ELR (cell line): ENCODE measurements at places on chromosomes 16 and 17.

DNA sequence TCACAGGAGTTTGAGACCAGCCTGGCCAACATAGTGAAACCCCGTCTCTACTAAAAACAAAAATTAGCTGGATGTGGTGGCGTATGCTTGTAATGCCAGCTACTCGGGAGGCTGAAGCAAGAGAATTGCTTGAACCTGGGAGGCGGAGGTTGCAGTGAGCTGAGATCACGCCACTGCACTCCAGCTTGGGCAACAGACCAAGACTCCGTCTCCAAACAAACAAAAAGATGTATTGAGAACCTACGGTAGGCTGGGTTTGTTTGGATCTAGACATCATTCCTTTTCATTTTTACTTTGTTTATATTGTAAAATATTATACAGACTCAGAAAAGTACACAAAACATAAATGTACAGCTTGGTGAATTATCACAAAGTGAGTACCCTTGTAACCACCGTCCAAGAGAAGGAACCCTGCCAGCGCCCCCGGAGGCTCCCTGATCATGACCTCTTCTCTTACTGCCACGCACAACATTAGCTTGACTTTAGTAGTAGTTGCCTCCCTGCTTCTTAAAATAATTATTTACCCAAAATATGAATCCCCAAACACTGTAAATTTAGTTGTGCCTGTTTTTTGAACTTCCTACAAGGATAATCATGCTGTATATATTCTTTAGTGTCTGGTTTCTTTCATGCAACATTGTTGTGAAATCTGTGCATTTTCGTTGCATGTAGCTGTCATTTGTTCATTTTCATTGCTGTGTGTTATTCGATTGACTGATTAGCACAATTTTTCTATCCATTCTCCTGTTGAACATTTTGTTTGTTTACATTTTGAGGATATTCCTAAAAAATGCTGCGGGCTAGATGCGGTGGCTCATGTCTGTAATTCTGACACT lies 56.5 kb downstream of the KSR1 start:
- DNase-seq = no peak

DNA sequence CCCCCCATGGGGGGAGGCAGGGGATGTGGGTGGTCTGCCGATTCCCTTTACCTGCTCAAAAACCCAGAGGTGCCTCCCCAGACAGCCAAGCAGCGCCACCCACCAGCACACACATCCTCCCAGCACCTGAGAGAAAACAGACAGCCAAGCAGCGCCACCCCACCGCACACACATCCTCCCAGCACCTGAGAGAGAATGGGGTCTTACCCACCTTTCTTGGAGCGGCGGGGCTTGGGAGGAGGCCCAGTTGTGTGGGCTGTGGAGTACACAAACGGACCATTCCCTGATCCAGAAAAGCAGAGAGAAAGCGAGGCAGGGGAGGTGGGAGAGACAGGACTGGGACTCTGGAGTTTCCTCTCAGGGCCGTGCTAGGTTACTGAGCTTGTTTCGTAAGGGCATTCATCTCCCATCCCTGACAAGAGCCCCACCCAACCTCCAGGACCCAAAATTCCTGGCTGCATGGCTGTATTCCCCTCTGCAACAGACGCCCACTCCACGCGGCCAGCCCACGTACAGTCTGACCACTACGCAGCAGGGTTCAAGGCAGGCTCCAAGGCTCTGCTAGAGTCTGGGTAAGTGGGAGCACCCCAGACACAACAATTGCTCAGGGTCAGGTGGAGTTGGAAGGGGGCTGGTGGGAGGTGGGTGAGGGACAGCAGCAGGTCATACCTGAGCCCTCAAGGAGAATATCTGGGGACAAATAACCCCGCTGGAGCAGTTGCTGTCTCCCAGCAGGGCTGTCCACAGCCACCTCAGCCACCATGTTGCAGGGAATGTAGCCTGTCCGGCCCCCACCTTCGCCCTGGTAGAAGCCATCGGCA lies 22.3 kb downstream of the TSPOAP1 start:
- DNase-seq = no peak

DNA sequence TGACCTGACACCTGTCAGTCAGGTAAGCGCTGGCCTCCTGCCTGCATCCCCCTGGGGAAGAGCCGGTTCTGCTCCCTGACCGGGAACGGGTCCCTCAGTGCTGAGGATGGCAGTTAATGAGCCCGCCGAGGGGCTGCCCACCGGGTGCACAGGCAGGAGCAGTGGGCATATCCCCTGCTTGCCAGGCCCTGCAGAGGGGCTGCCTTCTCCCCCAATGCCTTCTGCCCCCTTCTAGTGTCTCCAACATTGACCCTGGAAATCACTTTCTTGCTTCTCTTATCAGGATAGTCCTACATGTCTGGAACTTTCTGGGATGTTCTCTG lies 388.5 kb downstream of the SEC14L1 start:
- no peak for DNase-seq

DNA sequence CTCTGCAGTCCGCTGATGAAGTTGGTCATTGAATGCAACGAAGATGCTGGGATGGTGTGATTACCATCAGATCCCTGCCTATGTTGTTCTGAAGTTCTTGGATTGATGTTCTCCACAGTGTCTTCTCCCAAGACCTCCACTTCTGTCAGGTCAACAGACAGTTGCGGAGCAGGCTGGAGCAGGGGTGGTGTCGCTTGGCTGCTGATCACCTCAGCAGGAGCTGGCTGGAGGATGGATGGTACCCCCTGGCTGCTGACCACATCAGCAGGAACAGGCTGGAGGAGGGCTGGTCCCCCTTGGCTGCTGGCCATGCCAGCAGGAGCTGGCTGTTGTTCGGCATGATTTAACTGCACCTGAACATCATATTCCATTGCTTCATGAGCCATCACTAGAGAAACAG lies 5.6 kb downstream of the RFWD3 start:
- DNase-seq = no peak

DNA sequence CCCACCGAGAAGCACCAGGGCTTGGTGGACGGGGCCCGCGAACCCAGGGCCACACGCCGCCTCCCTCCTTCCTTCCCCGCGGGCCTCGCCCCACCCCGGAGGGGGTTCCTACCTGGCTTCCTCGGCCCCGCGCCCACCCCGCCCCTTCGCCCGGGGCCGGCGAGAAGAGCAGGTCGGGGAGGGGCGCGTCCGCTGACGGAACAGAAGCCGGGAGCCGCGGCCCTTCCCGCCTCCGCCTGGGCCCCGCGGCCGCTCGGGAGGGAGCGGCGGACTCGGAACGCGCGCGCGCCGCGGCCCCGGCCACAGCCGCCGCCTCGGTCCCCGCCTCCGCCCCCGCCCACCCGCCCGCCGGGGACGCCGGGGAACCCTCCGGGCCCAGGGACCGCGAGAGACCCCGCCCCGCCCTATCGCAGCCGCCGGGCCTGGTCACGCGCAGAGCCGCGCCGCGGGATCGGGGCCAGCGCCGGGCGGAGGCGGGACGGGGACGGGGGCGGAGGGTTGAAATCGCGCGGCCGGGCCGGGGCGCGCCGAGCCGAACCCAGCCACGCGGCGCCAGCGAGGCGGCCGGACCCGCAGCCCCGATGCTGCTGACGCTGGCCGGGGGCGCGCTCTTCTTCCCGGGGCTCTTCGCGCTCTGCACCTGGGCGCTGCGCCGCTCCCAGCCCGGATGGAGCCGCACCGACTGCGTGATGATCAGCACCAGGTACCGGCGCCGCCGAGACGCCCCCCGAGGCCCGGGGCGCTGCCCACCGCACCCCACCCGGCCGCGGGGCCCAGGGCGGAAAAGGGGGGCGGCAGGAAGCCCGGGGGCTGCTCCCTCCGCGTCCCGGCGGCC lies at the start of gene TLCD3A:
TLCD3A (plus strand) TSS at position 530 of the 835 bp plus-strand sequence; CDS start at position 582, 52 bp downstream.
- peak; percentile 75 for DNase-seq

GRCh38 chr17:56358651-56359050 lies 205.4 kb downstream of the ANKFN1 start:
- DNase-seq = peak; percentile 68

- no peak for DNase-seq
Measured at GRCh38 chr17:81481073-81481799, 31.4 kb downstream of the ACTG1 start.

- no peak for DNase-seq
Measured at GRCh38 chr17:9536061-9536460, 39.6 kb downstream of the STX8 start.

GRCh38 chr17:34562387-34562786 lies 17.0 kb upstream of the TMEM132E start:
- DNase-seq = peak; percentile 26

GRCh38 chr16:19210280-19210924 lies 42.4 kb downstream of the SYT17 start:
- DNase-seq = peak; percentile 55

DNA sequence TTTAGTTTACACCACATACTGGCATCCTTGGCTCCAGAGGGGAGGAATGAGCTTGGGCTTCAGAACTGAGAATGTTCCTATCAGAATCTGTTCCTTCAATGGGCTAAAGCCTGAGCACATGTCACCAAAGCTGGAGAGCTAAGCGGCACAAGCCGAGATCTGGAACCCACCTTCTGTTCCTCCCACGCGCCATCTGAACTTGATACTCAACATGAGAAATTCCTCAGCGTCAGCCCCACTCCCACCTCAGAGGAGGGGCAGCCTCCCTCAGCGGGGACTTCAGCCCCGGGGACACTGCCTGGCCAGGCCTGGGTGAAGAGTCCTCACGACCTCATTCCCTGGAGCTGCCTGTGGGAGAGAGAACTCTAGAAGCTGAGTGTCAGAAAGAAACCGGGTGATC lies 22.8 kb upstream of the SLC47A1 start:
- no peak for DNase-seq

GRCh38 chr16:70777973-70778406 lies 23.0 kb downstream of the VAC14 start:
- peak; percentile 30 for DNase-seq

DNA sequence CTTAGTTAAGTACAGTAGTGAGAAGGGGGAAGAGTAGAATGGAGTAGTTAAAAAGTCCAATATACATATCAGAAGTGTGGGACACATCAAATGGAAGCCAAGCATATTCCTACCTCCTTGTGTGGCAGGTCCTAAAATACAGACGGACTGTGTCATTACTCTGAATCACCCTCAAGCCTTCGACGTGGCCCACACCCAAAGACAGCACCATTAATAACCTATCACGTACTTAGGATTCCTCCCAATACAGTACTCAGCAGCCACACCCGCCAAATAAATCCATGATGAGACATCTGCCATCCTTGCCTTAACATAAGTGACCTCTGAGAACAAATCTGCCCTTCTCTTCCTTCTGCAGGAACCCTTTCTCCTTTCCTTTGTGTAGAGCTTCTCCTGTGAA lies 38.9 kb downstream of the UBE2G1 start:
- DNase-seq = peak; percentile 94

- no peak for DNase-seq
Measured at GRCh38 chr16:11372073-11372828, 27.0 kb downstream of the RMI2 start.

- no peak for DNase-seq
Measured at GRCh38 chr16:89600956-89601355, 12.5 kb upstream of the DPEP1 start.

DNA sequence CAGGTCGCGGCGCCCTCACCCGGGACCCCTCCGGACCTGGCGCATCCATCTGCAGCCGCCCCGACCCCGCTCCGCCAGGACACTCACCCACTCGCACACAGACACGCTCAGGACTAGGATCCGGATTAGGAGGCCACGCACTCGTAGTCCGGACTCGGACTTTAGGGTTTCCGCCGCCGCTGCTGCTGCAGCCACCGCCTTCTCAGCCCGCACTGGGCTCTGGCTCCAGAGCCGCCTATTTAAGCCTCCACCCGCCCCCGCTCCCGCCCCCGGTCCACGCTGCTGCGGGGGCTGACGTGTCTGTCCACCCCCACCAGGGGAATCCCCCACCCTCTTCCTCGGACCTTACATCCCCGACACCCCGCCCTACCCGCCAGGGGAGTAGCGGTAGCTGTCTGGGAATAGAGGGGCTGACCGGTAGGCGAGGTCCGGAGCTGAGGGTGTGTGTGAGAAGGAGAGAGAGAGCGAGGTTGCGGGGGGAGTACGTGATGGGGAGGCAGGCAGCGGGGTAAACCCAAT lies at the start of gene RRAD:
RRAD (minus strand) TSS at position 214 of the 519 bp plus-strand sequence. CDS start 356 bp downstream, outside the sequence.
- DNase-seq = peak; percentile 56

GRCh38 chr16:14527411-14528044 lies 102.5 kb downstream of the PARN start:
- DNase-seq = no peak

DNA sequence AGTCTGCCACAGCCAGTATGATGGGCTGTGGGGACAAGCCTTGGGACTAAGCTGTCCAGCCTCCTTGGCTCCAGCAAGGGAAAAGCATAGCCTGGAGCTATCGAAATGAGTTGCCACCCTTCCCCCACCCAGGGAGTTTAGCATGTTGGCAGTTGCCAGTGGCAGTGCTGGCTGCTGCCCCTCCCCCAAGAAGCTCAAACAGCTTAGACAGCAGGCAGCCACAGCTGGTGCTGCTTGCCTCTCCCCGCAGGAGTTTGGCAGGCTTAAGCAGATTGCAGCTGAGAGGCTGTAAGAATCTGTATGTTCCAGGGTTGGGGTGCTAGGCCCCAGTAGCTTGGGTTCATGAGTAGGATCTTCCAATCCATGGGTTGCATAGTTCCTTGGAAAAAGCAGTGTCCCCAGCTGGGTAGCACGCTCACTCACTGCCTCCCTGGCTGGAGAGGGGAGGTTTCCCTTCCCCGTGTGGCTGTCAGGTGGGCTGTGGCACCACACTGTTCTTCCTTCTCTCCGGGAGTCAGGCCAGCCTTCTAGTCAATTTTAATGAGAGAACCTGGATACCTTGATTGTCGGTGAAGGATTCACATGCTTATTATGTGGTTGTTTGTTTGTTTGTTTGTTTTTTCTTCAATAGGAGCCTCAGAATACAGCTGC lies 506.1 kb downstream of the CDH11 start:
- no peak for DNase-seq

DNA sequence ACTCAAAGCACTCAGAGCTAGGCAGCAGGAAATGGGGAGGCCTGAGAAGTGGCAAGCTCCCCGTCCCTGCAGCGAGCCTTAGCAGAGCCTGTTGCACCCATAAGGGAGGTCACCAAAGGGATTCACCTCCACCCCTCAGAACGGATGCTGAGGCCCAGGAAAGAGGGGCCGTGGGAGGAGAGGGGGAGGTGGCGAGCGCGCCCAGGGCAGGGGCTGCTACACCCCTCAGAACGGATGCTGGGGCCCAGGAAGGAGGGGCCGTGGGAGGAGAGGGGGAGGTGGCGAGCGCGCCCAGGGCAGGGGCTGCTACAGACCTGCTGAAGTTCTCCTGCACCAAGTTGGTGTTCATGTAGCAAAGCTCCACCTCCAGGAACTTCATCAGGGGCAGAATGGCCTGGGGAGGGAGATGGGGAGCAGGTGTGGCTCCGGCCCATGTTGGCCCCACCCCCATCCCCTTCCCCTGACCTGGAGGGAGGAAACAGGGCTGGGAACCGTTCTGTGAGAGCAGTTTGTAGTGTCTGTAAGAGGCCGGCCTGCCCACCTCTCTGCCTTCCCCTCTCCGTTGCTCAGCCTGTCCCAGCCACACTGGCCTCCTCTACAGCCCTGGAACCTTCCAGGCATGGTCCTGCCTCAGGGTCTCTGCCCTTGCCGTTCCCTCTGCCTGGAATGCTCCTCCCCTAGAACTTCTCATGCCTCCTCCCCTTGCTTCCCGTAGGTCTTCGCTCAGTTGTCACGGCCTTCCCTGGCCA lies 11.4 kb downstream of the UNC13D start:
- DNase-seq = no peak
